ENCODE measurements at places on chromosomes 2 and 18.

- no peak for DNase-seq
These were observed 5.2 kb downstream of the GBX2 start for GRCh38 chr2:236162882-236163470.

GRCh38 chr2:9139491-9140443 lies 66.8 kb upstream of the ASAP2 start:
- peak; percentile 57 for DNase-seq

GRCh38 chr2:157897106-157897971 lies 21.2 kb upstream of the ACVR1 start:
- no peak for DNase-seq

DNA sequence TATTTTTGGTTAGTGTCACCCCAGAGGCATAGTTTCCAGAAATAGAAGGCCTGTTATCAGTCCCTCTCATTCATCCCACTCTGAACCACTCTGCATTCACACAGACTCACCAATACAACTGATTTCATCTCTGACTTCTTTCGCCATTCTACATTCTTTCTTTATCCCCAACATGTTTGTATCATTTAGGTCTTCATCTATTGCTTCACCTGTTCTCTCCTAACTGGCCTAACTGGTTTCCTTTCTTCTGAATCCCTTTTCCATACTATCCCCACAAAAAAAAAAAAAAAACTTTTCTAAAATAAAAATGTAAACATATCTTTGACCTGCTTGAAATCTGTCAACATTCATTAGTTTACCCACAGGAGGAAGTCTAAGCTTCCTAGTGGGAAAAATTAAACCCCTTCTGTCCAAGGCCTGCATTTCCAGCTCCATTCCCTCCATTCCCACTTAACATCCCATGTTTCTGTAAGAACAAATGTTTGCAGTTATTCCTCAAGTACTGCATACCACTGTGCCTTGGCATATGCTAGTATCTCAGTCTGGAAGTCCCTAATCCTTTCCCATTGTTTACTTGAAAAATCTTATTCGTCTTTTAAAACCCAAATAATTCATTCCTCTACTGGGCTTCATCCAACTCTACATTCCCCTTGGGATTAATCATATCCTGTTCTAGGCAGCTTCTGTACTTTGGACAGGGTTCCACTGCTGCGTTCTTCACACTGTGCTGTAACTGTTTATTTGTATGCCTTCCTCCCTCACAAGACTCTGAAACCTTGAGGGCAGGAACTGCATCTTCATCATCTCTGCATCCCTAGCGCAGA lies 68.5 kb downstream of the FIGN start:
- no peak for DNase-seq

- DNase-seq, result no peak
These were observed 22.3 kb upstream of the DYNC2LI1 start for GRCh38 chr2:43751476-43751990.

DNA sequence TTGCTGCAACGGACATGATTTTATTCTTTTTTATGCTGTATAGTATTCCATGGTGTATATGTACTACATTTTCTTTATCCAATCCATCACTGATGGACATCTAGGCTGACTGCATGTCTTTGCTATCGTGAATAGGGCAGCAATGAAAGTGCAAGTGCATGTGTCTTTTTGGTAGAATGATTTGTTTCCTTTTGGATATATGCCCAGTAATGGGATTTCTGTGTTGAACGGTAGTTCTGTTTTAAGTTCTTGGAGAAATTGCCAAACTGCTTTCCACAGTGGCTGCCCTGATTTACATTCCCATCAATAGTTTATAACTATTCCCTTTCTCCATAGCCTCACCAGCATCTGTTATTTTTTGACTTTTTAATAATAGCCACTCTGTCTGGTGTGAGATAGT lies 99.7 kb upstream of the CRIM1 start:
- DNase-seq, result no peak

DNA sequence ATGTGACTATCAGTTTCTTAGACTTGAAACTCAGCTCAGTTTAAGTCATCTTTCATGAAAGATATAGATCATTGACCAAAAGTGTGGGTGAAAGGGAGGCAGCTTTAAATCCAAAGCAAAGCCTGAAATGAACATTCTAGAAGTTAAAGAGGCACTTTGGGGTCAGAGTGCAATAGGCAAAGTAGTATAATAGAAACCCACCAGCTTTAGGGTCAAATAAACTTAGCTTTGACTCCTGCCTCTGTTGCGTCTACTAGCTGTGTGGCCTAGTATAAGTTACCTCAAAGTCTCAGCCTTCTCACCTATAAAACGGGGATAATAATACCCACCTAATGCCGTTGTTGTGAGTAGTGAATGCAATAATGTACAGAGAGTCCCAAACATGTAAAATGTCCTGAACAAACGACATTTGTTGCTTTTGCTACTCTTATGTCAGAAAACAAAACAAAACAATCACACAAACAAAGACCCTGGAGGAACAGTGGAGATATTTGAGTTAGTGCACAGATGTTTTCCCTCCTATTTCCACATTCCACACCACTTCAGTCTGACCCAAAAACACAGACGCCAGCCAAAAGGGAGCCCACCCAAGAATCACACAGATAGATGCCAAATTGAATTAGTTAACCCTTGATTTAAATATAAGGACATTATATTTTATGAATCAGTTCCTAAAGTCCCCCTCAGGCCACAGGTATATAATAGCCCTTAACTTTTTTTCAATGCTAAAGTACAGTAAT lies 657.0 kb downstream of the ARHGAP15 start:
- DNase-seq, result no peak

DNA sequence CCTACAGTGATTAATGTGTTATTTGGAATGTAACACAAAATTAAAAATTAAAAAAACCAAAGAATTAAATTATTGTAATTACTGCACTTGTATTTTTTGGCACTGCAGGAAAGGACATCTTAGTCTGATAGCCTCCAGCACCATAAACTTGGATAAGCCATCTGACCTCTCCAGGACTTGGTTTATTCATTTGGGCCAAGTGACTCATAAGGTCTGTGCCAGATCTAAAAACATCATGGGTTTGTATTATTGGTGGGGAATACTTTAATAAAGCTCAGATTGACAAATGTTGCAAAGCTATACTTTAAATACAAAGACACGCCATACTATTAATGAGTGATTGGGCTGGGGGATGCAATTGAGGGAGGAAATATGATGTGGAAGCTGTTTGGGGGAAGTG lies 225.2 kb downstream of the ZNF521 start:
- DNase-seq, result no peak

DNA sequence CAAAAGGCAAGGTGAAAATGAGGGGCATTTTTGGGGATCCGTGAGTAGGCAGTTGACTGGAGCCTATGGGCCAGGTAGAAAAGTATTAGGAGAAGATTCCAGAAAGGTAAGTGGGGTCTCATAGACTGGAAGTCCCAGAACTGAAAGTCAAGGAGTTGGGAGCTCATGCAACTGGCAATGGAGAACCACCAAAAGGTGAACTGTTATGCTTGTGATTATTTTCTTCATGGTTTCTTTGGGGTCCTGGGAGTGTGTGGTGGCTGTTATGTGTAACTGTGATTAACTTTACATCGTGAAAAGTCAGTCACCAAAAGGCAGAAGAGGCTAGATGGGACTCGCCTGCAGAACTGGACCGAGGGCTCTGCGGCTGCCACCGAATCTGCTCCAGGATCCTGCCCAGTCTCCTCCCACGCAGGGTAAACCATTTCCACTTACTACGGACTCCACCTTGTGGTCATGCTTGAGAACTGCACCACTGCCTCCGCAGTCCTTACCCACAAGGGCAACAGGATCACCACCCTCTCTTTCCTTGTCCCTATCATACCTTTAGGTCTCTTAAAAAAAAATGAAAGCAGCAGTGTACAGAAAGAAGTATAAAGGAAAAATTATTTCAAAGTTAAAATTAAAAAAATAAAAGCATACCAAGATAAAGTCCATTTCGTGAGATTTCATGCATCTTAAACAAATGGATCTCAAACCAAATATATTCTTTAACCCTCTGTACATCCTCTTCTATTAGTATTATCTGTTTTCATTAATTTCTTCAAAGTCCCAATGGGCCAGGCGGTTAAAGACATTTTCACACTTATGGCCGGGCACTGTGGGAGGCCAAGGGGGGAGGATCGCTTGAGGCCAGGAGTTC lies 15.6 kb upstream of the CEP68 start:
- DNase-seq, result peak; percentile 44

All from stimulated activated CD8-positive, alpha-beta memory T cell treated with anti-CD3 and anti-CD28 coated beads, Interleukin-7, amount 100 ng/mL, for 24 hours (primary cell).